Activated CD4-positive, alpha-beta memory T cell treated with anti-CD3 and anti-CD28 coated beads for 36 hours (primary cell): ENCODE measurements at places on chromosomes 12 and 14. TPM values are rescaled to one million over a fixed set of nuclear protein-coding genes. Genes with fewer than 3 reads are reported as not detected.

Gene TTC9
- 8.6 TPM for total RNA-seq

Gene NEUROD4
- total RNA-seq, result not detected

Gene LYZ
- not detected for total RNA-seq

Gene GDF3
- total RNA-seq, result not detected

GRCh38 chr14:76919431-76920330 lies 93.5 kb downstream of the LRRC74A start:
- no peaks in the 10 kb centered on the region for H3K36me3 ChIP-seq
- DNase-seq, result peak; percentile 59
- H3K4me3 ChIP-seq, result no peak overlapping the region
- H3K4me1 ChIP-seq, result peaks cover 38% of the 10 kb centered on the region

- no peak overlapping the region for H3K4me3 ChIP-seq
- no peaks in the 10 kb centered on the region for H3K36me3 ChIP-seq
- DNase-seq, result no peak
These were observed 248.9 kb downstream of the SLC16A7 start for GRCh38 chr12:59844750-59845149.

DNA sequence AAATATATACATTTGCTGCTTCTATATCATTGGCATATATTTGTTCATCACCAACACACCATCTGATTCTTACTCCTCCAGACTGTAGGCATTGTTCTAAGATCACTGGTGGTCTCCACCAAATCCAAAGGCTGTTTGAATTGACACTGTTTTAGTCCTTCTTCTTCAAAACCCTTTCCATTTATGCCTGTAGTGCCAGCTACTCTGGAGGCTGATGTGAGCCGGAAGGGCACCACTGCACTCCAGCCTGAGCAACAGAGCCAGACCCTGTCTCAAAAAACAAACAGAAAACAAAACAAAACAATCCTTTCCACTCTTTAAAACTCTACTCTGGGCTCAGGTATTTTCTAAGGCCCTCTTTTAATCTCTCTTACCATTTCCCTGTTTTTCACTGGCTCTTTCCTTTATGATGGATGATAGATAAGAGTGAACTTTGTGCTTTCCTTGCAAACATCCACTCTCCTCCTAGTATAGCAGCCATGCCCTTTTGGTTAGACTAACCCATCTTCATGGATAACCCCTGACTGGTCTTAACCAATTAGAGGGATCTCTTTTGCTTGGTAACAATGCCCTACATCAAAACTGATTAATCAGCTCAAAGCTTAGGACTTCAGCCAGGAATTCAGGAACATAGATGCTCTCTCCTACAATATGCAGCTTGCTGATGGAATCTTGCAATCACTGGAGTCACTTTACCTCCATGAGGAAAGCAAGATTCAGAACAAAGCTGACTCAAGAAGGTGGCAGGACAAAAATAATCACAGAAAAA lies 24.9 kb downstream of the SPTSSA start:
- H3K27ac ChIP-seq, result no peak overlapping the region
- no peaks in the 10 kb centered on the region for H3K4me1 ChIP-seq
- H3K27me3 ChIP-seq, result no peaks in the 10 kb centered on the region
- no peak for DNase-seq

DNA sequence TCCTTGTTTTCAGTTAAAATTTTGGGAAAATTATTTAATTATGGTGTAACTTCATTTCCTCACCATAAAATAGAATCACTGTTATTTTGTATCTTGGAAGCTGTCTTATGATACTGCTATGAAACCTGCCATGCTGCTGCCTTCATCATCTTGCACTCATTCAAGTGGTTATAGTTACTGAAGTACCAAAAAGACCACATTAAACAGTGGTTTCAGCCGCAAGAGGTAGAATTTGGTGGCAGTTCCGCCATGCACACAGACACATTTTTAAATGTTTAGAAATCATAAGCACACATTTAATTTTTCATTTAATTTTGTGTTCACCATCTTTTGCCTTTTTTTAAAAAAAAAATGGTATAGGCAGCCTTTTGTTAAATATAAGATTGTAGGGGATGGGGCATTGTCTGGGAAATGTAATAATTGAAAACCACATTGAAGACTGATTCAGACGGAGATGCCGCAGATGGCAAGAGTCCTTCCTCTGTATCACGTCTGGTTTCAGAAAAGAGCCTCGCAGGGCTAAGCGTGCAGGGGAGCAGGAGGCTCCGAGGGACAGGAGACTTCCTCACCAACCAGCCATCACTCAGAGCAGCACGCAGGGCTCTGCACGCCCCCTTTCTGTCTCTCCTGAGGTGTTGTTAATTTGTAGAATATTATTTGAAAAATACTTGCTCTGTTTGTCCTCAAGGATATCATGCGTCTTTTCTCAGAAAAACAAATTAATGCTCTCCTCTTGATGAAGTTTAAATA lies 115.2 kb upstream of the PELI2 start:
- H3K4me1 ChIP-seq, result peaks cover 32% of the 10 kb centered on the region
- H3K4me3 ChIP-seq, result no peak overlapping the region
- peaks cover 4% of the 10 kb centered on the region for H3K36me3 ChIP-seq
- no peak overlapping the region for H3K27ac ChIP-seq
- DNase-seq, result peak; percentile 63
